Forelimb muscle (tissue), 1 donor: ENCODE measurements at places on chromosomes 11 and 22.

DNA sequence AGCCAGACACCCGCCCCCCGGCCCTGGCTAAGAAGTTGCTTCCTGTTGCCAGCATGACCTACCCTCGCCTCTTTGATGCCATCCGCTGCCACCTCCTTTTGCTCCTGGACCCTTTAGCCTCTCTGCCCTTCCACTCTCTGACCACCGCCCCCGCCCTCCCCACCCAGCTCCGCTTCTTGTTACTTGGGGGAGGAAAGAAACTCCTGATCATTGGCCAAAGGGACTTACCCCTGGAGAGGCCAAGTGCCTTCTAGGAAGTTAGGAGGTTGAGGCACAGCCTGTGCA, at the start of gene PRR33:
Gene PRR33 (minus strand): TSS at position 65 of the 285 bp plus-strand sequence. CDS start 1,311 bp downstream, outside the sequence.
- DNase-seq, result no peak

- DNase-seq, result no peak
These were observed 29.4 kb downstream of the IFT27 start for GRCh38 chr22:36746375-36746970.

- no peak for DNase-seq
These were observed 1.2 kb downstream of the SYNGR1 start for GRCh38 chr22:39350757-39351688.

DNA sequence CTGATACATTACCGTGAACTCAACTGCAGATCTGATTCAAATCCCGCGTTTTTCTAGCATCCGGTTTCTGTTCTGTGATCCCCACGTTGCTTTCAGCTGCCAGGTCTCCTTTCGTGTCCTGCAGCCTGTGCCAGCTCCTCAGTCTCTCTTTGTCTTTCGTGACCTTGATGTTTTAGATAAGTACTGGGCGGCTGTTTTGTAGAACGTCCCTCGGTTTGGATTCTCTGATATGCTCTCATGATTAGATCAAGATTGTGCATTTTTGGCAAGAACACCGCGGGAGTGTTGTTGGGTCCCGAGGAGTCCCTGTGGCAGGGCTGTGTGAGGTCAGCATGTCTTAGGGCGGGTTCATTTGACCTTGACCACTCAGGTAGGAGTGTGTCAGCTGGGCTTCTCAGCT, 38.6 kb downstream of the KCNQ1 start:
- no peak for DNase-seq

GRCh38 chr11:121463689-121464335, 11.0 kb upstream of the SORL1-AS1 start:
- DNase-seq, result no peak
